Activated CD4-positive, CD25-positive, alpha-beta regulatory T cell treated with anti-CD3 and anti-CD28 coated beads, Interleukin-2, amount 50 U/mL, for 72 hours (primary cell): ENCODE measurements at places on chromosomes 11 and 22.

DNA sequence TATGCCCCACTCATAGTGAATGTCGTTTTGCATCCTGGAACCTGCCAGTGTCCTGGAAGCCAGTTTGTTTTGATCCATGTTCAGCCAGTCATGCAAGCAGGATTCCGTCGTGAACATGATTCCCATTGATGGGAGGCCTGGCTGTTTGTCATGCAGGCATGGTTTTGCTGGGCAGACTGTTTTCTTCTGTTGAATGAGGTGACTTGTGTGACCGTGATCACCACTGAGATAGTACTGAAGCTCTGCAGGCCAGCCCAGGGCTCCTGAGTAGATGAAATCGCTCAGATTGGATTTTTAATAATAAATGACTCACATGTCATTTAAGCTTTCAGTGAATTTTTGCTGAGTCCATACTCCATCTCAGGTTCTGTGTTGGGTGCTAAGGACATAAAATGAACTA lies 117.8 kb downstream of the PDE2A start:
- DNase-seq, result no peak

- no peak for DNase-seq
These were observed 19.5 kb downstream of the PVALB start for GRCh38 chr22:36797374-36797773.

- no peak for DNase-seq
These were observed 23.1 kb downstream of the A4GALT start for GRCh38 chr22:42697542-42698013.

DNA sequence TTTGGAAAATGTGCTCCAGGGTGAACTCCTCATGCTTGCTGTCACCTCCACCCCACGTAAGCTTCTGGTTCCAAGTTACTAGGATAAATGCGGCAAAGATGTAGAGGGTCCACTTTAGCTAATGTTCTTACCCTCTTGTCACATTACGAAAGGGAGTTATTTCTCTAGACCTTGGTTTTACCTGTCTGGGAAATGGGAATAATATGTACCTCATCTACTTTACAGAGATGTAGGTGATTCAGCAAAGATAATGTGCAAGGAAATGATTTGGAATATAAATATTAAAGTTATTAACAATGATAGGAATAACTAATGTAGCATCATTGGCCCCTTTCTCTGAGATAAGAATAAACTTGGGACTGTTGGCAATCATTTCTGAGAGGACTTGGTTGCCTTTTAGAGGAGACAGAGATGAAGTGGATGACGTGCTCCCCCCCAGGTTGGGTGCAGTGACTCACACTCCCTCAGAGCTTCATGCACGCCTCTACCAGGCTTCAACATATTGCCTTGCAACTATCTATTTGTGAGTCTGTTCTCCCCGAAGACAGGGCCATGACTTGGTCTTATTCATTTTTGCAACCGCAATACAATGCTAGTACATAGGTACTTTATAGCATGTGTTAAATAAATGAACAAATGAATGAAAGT lies 97.1 kb downstream of the ME3 start:
- no peak for DNase-seq

DNA sequence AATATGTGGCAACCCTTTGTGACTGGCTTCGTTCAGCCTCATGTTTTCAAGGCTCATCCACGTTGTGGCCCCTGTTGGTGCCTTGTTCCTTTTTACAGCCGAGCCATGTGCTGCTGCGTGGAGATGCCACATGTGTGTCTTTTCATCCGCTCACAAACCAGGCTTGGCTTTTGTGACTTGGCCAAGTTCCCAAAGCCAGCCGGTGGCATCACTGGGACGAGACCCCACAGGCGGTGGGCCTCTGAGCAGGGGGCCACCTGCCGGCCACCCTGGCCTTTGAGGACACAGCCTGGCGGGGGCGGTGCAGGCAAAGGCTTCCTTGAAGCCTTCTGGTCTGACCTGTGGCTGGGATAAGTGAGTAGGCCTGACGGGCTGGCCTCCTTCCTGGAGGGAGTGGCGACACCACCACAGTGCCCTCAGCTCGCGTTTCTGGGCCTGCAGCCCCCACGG lies 10.5 kb downstream of the GRK2 start:
- DNase-seq, result no peak

DNA sequence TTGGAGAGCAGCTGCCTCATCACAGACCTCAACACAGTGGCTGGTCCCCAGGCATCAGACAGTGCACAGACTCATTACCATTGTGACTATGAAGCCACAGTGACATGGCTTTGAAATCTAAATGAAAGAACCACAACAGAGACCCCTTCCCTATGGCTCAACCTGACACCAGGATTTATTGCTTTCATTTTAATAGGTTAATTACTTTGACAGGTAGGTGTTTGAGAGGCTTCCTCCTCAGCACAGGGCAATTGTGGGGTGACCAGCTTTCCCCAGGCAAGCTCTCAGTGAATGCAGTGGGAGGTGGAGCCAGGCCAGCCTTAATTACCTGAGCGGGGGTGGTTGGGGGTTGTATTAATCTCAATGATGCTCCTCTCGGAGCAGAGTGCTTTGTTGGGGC lies 102.3 kb downstream of the CHST1 start:
- no peak for DNase-seq

DNA sequence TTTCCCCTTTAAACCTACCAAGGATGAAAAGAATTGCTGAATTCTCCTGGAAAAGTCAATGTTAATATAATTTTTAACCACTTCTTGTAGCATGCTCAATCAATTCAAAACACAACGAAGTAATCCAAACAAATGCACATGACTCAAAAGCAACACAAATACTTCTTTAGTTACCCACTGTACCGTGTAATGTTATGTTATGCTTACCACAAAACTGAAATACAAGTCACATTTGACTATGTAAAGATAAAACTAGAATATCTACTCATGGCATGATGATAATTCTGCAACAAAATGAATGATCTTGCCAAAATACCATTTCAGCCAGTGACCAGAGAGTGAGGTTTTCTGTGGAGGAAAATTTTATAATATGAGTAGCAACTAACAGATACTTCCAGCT lies 587.0 kb downstream of the DLG2 start:
- no peak for DNase-seq

GRCh38 chr11:72225411-72225951 lies 914 bp downstream of the INPPL1 start:
- DNase-seq, result no peak

- no peak for DNase-seq
These were observed 331.3 kb downstream of the MN1 start for GRCh38 chr22:27470169-27470772.

DNA sequence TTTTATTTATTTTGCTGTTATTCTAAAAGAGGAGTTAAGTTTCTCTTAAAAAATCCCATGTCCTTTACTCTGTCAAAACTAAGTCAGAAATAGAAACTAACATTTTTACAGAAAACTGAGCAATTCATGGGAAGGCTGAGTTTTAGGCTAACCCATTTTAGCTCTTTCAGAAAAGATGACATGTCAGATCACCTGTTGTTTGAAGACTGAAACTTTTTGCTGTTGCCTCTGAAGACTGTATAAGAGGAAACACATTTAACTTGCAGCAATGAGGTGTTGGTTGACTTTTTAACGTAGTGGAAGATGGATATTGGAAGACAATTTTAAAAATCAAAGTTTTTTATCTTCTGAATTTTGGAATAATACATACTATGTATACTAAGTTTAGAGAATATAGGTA lies 115.4 kb downstream of the METTL15 start:
- DNase-seq, result no peak

- DNase-seq, result no peak
These were observed 7.3 kb downstream of the STARD10 start for GRCh38 chr11:72786305-72787215.

- no peak for DNase-seq
These were observed 14.9 kb downstream of the SLC22A12 start for GRCh38 chr11:64605656-64606585.

- no peak for DNase-seq
These were observed 26.1 kb upstream of the APLP2 start for GRCh38 chr11:130043575-130043974.

DNA sequence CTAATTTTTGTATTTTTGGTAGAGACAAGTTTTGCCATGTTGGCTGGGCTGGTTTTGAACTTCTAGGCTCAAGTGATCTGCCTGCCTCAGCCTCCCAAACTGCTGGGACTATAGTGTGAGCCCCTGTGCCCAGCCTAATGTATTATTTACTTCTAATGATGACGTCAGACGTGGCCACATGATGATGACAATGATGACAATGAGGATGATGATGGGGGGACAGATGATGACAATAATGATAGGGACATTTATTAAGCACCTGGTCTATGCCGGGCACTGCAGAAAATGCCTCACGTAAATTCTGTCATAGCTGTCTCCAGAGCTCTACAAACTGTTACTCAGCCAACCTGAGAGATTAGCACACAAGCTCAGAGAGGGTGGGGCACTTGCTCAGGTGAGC lies 169.3 kb downstream of the SHANK2 start:
- no peak for DNase-seq

- DNase-seq, result no peak
These were observed 21.8 kb downstream of the NUMA1 start for GRCh38 chr11:72058416-72059034.

DNA sequence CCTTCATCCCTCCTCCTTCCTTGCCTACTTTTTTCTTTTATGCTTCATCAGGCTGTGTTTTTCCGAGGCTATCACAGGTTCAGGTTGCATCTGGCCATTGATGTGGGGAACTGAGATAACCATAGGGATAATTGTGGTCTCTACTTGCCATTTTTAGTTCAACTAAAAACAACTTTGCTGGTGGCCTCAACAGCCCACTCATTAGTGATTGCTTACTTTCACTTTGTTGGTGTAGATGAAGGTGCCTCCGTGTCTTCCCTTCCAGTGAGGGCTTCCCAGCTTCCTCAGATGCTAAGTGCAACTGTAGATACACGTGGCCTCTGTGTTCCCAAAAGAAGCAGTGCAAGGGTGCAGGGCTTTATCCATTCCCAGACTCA lies 35.0 kb downstream of the KCNJ1 start:
- DNase-seq, result no peak

DNA sequence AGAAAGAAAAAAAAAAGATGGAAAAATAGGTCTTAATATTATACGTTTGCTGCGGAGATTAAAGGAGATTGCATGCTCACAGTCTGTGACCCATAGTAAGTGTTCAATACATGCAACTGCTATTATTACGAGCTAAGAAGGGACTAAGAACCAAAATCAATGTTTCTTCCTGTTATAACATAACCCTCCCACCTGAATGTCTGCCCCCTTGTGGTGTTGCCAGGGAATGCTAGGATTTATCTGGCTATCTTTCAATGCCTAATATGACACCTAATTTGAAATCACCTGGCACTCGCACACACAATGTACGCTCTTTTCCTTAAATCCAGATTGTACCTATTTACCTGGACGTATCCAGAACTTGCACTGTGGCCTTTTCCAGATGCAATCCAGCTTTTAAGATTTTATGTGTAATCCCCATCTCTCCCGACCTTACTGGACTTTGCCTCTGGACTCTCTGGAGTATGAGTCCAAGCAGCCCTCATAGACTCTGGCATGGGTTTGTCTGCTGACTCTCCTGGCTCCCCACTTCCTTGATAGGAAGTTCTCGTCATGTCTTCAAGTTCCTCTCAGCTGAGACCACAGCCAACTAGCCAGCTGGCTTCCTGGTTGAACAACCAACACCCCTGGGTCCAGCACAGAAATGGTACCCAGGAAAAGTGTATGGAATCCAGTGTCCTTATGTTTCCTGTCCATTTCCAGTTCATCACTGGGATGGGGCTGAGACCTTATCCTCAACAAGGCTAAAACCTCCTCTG lies 151.5 kb downstream of the CCDC34 start:
- no peak for DNase-seq

DNA sequence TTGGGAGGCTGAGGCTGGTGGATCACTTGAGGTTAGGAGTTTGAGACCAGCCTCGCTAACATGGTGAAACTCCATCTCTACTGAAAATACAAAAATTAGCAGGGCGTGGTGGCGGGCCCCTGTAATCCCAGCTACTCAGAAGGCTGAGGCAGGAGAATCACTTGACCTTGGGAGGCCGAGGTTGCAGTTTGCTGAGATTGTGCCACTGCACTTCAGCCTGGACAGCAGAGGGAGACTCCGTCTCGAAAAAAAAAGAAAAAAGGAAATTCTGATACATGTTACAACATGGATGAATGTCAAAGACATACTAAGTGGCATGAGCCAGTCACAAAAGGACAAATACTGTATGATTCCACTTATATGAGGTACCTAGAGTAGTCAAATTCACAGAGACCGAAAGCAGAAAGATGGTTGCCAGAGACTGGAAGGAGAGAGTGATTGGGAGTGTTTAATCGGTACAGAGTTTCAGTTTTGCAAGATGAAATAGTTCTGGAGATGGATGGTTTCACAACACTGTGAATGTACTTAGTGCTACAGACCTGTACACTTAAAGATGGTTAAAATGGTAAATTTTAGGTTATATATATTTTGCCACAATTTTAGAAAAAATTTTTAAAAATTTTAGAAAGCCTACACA lies 92.3 kb downstream of the BLID start:
- no peak for DNase-seq

DNA sequence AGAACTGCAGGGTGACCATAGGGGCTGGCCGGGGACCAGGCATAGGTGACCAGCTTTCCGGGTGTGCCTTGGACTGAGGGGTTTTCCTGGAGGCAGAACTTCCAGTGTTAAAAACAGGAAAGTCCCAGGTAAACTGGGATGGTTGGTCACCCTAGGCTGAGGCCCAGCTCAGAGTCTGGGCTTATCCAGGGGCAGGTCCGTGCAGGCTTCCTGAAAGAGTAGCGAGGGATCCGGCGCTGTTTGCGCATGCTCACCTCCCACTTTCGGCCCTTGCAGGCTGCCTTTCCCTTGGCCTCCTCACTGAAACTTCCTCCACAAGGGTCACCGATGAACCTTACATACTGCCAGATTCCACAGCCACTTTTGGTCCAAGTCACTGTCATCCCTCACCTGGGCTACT lies 119.8 kb upstream of the PLET1 start:
- DNase-seq, result no peak

GRCh38 chr11:33987975-33988580 lies 63.5 kb upstream of the CAPRIN1 start:
- DNase-seq, result peak; percentile 71

DNA sequence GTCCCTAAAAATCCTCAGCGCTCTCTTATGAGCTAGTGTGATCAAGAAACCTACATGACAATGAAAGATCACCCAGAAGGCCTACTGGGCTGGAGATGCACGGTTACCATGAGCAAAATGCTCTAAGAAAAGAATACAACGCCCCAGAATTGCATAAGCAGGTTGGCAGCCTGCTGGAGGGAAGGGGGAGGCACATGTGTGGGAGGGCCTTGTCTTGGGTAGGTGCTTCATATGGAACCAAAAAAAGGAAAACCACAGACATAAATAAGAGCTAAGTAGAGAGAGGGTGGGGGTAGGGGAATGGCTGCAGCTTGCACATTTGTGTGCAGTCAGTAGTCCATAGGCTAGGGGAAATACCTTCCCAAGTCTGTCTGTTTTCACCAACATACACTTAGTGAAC lies 2.8 kb downstream of the SIAE start:
- DNase-seq, result no peak
